ENCODE measurements at places on chromosomes 7 and 10.

- no peak for DNase-seq
Observed at GRCh38 chr7:98802781-98803110, 67.1 kb downstream of the TMEM130 start.

GRCh38 chr7:134452991-134453473 is 5.9 kb downstream of the AKR1B1 start:
- DNase-seq: no peak

GRCh38 chr7:69105092-69105491 is 493.2 kb upstream of the AUTS2 start:
- no peak for DNase-seq

GRCh38 chr7:36860681-36861080 is 136.4 kb upstream of the AOAH start:
- no peak for DNase-seq

DNA sequence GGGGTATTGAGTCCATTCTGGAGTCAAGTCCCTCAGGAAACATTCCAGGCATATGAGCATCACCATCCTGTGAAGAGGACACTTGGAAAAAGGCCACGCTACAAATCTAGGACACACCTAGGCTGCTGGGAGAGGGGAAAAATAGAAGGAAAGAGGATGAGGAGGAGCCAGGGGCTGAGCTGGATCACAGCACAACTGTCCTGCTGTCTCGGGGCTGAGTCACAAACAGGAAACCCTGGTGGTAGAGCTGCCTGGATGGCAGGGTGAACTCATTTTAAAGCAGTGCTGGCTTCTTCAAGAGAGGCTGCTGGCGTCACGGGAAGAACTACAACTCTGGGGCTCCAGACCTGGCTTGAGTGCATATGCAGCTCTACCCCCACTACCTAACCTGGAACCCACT is 151.5 kb downstream of the RNF216 start:
- no peak for DNase-seq

GRCh38 chr10:115209133-115209532 is 116.0 kb downstream of the ATRNL1 start:
- no peak for DNase-seq

- DNase-seq: no peak
Observed at GRCh38 chr10:22693371-22693784, 21.0 kb downstream of the PIP4K2A start.

- no peak for DNase-seq
Observed at GRCh38 chr7:43152696-43153095, 40.2 kb downstream of the HECW1 start.

- DNase-seq: no peak
Observed at GRCh38 chr10:55305285-55305684, 504.3 kb upstream of the PCDH15 start.

DNA sequence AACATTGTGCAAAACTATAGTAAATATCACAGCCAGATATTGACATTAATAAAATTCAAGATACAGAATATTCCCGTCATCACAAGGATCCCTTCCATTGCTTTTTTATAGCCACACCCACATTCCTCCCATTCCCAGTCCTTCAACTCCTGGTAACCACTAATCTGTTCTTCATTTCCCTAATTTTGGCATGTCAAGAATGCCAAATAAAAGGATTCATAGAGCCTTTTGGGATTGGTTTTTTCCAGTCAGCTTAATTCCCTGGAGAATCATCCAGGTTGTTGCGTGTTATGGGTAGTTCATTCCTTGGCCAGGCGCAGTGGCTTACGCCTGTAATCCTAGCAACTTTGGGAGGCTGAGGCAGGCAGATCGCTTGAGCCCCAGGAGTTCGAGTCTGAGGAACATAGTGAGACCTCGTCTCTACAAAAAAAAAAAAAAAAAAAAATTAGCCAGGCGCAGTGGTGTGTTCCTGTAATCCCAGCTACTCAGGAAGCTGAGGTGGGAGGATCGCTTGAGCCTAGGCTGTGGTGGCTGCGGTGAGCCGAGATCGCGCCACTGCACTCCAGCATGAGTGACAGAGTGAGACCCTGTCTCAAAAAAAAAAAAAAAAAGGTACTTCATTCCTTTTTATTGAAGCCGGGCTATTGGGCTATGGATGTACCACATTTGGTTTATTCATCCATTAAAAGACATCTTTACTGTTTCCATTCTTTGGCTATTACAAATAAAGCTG is 2.7 kb downstream of the OGDH start:
- DNase-seq: no peak

GRCh38 chr10:68128015-68128414 is 18.7 kb downstream of the MYPN start:
- DNase-seq: no peak

DNA sequence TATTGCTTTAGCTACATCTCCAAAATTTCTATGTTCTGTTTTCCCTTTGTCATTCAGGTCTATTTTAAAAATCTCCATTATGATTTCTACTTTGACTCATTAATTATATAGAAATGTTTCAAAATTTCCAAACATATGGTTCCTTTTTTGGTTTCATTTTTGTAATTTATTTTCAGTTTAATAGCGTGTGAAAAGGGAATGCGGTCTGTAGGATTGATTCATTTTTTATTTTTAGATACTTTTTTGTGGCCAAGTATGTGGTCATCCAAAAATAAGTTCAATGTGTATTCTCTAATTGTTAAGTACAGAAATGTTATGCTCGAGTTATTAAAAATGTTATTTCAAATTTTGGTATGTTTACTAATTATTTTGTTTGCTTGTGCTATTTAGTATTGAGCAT is 72.5 kb upstream of the ANKRD1 start:
- no peak for DNase-seq

GRCh38 chr10:116912162-116912561 is 62.9 kb downstream of the ENO4 start:
- no peak for DNase-seq

GRCh38 chr7:27143023-27143949 is at the start of gene HOXA5:
Gene HOXA5, minus strand, starts transcription at chr7:27143681. Its CDS starts 74 bp downstream, at chr7:27143607.
- peak; percentile 70 for DNase-seq

DNA sequence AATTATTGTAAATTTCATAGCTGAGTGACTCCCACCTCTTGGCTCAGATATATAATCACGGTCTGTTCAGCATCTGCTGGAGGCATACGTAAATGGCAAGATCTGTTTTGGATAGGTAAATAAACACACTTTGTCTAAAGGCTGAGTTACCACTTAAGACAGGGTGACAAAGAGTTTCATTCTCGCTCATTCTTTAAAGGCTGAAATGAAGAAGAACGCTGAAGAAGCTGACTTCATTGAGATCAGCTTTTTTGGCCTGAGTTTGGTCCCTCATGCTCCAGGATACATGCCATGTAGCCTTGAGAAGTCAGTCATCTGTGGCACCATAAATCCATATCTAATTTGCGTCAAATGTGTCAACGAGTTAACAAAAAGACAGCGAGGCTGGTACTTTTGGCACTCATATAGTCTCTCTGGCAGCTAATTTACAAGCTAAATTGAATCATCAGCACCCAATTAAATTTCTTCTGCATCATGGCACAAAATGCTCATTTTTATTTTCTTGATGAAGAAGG is 309.9 kb downstream of the GPAM start:
- no peak for DNase-seq

GRCh38 chr7:158329014-158329610 is 258.5 kb downstream of the PTPRN2 start:
- DNase-seq: no peak

GRCh38 chr10:11697718-11698527 is 44.3 kb upstream of the ECHDC3 start:
- no peak for DNase-seq

- DNase-seq: no peak
Observed at GRCh38 chr7:1081931-1082401, 5.9 kb upstream of the GPER1 start.

DNA sequence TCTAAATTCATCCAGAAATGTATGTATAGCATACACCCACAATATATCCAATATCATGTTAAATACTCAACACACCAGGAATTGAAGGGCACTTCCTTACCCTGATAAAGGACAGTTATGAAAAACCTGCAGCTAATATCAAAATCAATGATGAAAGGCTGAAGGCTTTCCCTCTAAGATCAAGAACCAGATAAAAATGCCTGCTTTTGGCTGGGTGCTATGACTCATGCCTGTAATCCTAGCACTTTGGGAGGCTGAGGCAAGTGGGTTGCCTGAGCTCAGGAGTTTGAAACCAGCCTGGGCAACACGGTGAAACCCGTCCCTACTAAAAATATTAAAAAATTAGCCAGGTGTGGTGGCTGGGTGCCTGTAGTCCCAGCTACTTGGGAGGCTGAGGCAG is 21.6 kb upstream of the UPP1 start:
- no peak for DNase-seq

DNA sequence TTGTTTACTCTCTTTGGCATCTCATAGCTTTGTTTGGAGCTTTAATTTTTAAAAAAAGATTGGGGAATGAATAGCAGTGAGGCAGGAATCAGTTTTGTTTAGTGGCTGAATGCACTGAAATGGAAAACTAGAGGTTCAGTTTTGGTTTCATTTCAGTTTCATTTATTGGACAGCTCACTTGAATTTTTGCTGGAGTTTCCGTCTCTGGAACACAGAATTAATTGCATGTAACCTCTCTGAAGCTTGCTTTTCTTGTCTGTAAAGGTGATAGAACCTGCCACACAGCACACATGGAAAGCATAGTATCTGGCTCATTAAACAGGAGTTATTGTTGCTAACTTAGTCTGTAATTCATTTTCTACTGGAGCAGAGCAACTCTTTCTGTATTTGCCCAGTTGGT is 7.1 kb downstream of the GRM8 start:
- DNase-seq: no peak

- no peak for DNase-seq
Observed at GRCh38 chr7:112622159-112622715, 141.4 kb downstream of the LSMEM1 start.

GRCh38 chr10:128062331-128062880 is 63.8 kb downstream of the MKI67 start:
- no peak for DNase-seq

- DNase-seq: no peak
Observed at GRCh38 chr10:118922226-118922625, 107.3 kb upstream of the NANOS1 start.

DNA sequence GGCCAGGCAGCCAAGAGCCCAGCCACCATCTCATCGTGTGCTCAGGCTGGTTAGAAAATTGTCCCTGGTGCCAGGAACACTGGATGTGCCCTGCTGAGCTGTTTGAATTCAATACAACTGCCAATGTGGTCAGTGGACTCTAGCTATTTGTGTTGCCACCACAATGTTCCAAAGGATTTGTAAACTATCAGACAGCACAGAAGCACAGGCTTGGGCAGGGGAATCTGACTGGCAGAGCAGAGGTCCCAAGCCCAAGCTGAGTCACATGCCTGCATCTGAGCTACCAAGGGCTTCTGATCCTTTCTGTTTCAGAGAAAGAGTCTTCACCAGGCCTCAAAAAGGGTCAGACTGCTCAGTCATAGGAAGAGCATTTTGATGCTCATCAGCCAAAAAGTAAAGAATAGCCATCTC is 232.1 kb upstream of the SEMA3C start:
- no peak for DNase-seq

- no peak for DNase-seq
Observed at GRCh38 chr10:126425032-126425431, 36.8 kb upstream of the ADAM12 start.

DNA sequence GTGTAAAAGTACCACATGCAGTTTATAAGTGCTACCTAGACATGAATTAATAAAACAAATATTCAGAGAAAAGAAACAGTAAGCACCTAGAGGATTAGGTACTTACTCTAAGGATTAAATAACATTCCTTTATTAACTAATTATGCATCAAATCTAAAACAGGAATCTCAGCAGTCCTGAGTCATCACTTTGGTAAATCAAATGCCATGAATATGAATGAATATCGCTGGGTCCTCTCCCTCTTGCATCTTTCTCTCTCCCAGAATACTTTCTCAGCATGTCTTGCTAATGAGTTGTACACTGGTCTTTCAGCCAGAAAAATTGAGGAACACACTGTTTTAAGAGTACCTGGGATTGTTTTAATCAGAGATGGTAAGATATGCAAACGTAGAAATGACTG is 225.5 kb upstream of the NFE2L3 start:
- DNase-seq: no peak

- no peak for DNase-seq
Observed at GRCh38 chr10:11813177-11813576, 10.0 kb upstream of the PROSER2 start.

DNA sequence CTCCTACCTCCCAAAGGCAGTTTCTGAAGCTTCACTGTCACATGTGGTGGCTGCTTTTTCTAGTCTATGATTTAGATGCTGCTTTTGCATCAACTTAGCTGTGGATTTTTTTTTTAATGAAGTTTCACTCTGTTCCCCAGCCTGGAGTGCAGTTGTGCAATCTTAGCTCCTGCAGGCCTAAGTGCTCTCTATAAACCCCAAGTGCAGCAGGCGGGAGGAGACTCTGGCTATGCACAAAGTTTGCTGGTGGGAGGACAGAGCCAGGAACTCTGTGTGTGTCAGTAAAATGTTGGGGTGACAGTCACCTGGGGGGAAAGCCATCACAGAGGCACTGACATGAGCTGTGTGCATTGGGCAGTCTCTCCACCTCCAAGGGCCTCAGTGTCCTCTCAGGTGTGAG is 138.8 kb upstream of the FAM20C start:
- DNase-seq: no peak

DNA sequence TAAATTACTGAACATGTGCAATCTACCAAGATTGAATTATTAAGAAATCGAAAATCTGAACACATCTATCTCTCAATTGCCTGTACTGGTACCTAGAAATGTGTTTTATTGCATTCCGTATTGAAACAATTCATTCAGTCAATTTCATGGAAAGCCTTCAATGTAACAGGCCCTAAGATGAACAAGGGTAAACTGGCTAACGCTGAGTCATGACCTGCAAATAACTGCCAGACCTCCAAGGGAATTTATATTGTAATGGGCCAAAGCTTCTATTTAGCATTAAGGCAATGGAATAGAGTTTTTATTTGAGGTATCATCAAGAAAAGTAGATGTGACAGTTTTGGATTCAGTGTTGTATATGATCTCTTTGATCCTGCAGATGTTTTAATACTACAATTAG is 49.9 kb upstream of the CD36 start:
- DNase-seq: no peak
